A549 treated with DMSO at 1 μM for 4 hours (cell line): ENCODE measurements at places on chromosomes 5 and 9. TPM values are rescaled to one million over a fixed set of nuclear protein-coding genes. Genes with fewer than 3 reads are reported as not detected.

The TAF1L gene
- total RNA-seq, result 0.02 TPM in 1 of 5 replicates, not detected in the others

The TBC1D9B gene
- total RNA-seq, result 54.5 to 68.3 TPM (median 66.8 TPM) in 5 replicates

The LMAN2 gene
- total RNA-seq, result 172 to 250 TPM (median 197 TPM) in 5 replicates

The SLC6A7 gene
- total RNA-seq, result 0.02 to 0.06 TPM (median 0.03 TPM) in 4 of 5 replicates, not detected in the other

The TMEM171 gene
- total RNA-seq, result 4.8 to 6.9 TPM (median 5.8 TPM) in 5 replicates

The S1PR3 gene
- 27.0 to 36.6 TPM (median 33.5 TPM) in 5 replicates for total RNA-seq

The C9orf153 gene
- total RNA-seq, result 0.14 to 0.65 TPM (median 0.26 TPM) in 3 of 5 replicates, not detected in the others

The ZNF618 gene
- total RNA-seq, result 9.0 to 13.3 TPM (median 11.4 TPM) in 5 replicates

The HTR4 gene
- total RNA-seq, result not detected in 5 replicates

The SNCAIP gene
- total RNA-seq, result 0.04 to 0.09 TPM in 2 of 5 replicates, not detected in the others

The PLAA gene
- total RNA-seq, result 34.0 to 38.4 TPM (median 34.2 TPM) in 5 replicates

The PTCD2 gene
- total RNA-seq, result 8.7 to 13.4 TPM (median 10.8 TPM) in 5 replicates

The SGCD gene
- total RNA-seq, result 3.7 to 4.9 TPM (median 4.0 TPM) in 5 replicates

The RNF183 gene
- 0.20 TPM in 1 of 5 replicates, not detected in the others for total RNA-seq

The LCN15 gene
- not detected in 5 replicates for total RNA-seq

The PCDHGA6 gene
- 0.19 to 0.39 TPM (median 0.26 TPM) in 5 replicates for total RNA-seq

The FAM169A gene
- 4.8 to 9.2 TPM (median 7.2 TPM) in 5 replicates for total RNA-seq

The PCSK5 gene
- total RNA-seq, result 0.89 to 1.5 TPM (median 1.0 TPM) in 5 replicates

The FKBP15 gene
- 15.4 to 19.6 TPM (median 19.4 TPM) in 5 replicates for total RNA-seq

The IL3 gene
- total RNA-seq, result not detected in 5 replicates

The TNC gene
- total RNA-seq, result 0.92 to 1.4 TPM (median 1.00 TPM) in 5 replicates

The FTMT gene
- not detected in 5 replicates for total RNA-seq

The SLC25A2 gene
- total RNA-seq, result not detected in 5 replicates

The TRUB2 gene
- 47.0 to 54.8 TPM (median 52.4 TPM) in 5 replicates for total RNA-seq

The SLC38A9 gene
- 20.7 to 30.5 TPM (median 26.1 TPM) in 5 replicates for total RNA-seq

The EXOSC2 gene
- 59.4 to 72.7 TPM (median 60.8 TPM) in 5 replicates for total RNA-seq

The SHOC1 gene
- total RNA-seq, result 0.07 TPM in 1 of 5 replicates, not detected in the others

The SV2C gene
- not detected in 5 replicates for total RNA-seq

The STPG3 gene
- not detected in 5 replicates for total RNA-seq

The FBP2 gene
- not detected in 5 replicates for total RNA-seq

The SLCO6A1 gene
- total RNA-seq, result not detected in 5 replicates

The SGTB gene
- 6.6 to 11.4 TPM (median 8.8 TPM) in 5 replicates for total RNA-seq

The PHF24 gene
- 0.07 to 0.18 TPM (median 0.17 TPM) in 5 replicates for total RNA-seq

The HAND1 gene
- 0.22 to 0.34 TPM (median 0.31 TPM) in 5 replicates for total RNA-seq

The RAB3C gene
- not detected in 5 replicates for total RNA-seq

The BAG1 gene
- total RNA-seq, result 128 to 154 TPM (median 147 TPM) in 5 replicates

The GADD45G gene
- total RNA-seq, result 0.19 to 0.30 TPM (median 0.24 TPM) in 4 of 5 replicates, not detected in the other

The ACOT12 gene
- total RNA-seq, result 0.06 TPM in 1 of 5 replicates, not detected in the others

The LCN9 gene
- total RNA-seq, result not detected in 5 replicates

The NREP gene
- 1.5 to 2.5 TPM (median 2.3 TPM) in 5 replicates for total RNA-seq

The ORM2 gene
- total RNA-seq, result not detected in 5 replicates
